ENCODE measurements at places on chromosomes 11 and 22.

DNA sequence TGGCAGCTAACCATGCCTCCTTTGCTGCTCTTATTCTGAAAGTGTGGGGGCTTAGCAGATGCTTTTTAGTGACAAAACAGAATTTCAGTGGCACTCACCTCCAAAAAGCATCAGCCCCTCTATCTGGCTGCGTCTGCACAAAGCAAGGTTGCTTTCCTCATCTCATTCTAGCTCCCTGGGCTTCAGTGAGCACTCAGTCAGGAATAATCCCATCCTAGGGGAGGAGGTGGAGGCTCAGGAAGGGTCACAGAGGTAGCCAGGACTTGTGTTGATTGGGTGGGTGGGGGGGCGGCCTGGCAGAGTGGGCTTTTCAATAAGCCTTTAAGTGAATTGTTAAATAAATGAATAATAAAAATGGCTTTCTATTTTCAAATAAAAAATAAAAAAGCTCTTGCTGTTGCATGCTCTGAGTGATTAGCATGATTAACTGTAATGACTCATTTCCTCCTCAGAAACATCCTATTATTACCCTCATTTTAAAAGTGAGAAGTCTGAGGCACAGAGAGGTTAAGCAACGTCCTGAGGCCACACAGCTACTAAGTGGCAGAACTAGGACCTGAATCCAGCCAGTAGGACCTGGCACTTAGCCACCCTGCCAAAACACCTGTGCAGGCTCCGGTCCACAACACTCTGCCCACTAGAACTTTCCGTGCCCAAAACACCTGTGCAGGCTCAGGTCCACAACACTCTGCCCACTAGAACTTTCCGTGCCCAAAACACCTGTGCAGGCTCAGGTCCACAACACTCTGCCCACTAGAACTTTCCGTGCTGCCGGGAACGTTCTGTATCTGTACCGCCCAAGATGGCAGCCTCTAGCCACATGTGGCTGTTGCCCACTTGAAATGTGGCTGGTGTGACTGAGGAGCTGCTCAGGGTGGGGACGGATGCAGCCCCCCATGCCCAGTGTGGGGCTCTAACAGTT lies 5.5 kb downstream of the B3GAT1 start:
- DNase-seq: no peak

GRCh38 chr11:120024586-120024985 lies 113.3 kb downstream of the TRIM29 start:
- no peak for DNase-seq

DNA sequence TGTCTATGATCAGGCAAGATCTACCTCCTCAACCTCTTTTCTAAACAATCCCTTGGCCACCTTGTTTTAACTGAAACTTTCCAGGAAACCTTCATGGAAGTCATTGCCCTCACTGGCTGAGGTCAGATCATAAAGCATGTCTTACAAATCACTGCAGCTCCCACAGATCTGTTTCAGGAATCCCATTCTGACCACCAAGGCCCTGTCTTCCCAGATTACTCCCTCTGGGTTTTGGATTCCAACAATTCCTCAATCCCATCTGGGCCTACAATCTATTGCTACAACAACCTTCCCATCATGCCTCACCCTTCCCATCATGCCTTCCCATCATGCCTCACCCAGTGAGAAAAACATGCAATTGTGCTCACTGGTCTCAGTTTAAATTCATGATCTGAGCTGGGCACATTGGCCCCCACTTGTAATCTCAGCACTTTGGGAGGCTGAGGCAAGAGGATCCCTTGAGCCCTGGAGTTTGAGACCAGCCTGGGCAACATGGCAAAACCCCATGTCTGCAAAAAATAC lies 15.9 kb downstream of the ADAMTS15 start:
- no peak for DNase-seq

- DNase-seq: no peak
Measured at GRCh38 chr11:117191680-117192400, 7.3 kb upstream of the TAGLN start.

DNA sequence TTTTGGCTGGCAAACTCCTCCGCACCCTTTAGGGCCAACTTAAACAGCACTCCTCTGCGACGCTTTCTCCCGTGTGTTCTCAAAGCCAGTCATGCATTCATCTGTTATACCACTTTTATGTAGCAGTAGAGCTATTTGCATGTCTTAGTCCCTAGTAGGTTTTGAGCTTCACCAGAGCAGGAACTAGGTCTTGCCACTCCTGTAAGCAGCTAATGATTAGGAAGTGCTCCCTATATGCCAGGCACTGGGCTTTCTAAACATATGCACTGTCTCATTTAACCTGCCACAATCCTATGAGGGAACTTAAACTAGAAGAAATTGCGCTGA lies 180.8 kb downstream of the DBX1 start:
- DNase-seq: no peak

- no peak for DNase-seq
Measured at GRCh38 chr11:86013713-86014112, 55.2 kb downstream of the PICALM start.

GRCh38 chr11:58654908-58655296 lies 32.4 kb downstream of the CNTF start:
- DNase-seq: no peak

DNA sequence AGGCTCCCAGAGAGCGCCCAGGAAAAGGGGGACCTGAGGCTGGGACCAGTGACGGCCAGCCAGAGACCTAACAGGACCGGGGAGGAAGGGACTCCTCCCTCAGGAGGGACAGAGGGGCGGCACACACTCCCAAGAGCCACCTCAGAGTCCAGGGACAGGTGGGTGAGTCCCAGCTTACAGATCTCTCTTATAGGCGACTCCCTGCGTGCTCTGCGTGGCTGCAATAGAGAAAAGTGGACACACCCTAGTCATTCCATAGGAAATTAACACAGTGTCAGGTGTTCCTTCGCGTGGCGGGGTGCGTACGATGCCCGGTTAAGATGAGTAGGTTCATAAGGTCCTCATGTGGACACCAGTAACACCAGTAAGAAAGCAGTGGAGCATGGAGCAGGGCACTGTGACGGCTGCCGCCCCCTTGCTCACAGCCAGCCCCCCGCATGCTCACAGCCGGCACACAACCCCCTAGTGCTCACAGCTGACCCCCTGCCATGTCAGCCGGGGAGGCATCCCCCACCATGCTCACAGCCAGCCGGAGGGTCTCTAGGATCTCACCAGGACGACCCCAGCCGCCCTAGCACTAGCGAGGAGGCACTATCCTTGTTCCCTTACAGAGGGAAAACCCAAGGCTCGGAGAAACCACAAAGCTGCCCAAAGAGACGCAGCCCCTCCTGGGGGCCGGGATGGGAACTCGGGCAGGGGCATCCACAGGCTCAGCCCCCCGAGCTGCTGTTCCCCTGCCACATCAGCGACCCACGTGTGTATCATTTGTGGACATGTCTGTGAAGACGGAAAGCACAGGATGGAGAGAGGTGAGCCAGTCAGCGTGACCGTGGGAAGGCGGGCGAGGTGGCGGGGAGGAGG lies 426.8 kb downstream of the TBC1D22A start:
- no peak for DNase-seq

DNA sequence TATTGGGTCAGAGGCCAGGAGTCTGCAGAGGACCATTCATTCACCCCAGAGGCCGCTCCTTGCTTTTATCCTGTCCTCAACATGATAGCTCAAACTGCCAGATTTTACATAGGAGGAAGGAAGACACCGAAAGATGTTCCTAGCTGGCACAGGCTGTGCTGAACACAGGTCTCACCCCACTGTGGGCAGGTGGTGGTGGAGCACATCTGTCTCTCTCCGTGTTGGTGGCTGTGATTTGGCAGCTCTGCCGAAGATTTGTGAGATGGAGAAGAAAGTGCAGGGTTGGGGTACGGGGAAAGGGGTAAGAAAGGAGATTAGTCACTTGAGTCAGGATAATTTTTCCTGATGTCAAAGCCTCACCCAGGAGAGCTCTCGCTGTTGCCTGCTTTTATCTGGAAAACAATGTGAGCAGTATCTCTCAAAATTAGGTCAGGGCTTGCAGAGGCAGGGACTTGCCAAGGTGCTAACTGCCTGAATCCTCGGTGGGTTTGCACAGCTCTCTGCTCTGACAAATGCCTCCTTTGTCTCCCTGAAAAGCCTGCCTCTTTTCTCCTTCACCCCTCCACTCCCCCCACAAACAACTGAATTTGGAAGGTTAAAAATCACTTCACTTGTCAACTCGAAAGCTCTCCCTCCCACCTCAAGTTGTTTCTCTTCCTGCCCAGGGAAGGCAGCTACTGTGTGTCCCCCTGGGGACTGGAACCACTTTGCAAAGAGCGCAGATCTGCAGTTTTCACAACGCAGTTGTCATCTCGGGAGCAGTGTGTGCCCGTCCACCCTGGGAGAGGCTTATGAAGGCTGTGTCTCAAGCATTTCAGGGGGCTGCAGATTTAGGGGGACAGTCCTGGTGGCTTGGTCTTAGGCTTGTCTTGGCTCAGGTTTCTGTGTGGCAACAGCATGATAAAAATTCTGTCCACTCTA lies 299.7 kb downstream of the ST3GAL4 start:
- no peak for DNase-seq

GRCh38 chr11:79906164-79906563 lies 465.3 kb upstream of the TENM4 start:
- no peak for DNase-seq

GRCh38 chr11:116172851-116173250 lies 599.9 kb downstream of the BUD13 start:
- no peak for DNase-seq

DNA sequence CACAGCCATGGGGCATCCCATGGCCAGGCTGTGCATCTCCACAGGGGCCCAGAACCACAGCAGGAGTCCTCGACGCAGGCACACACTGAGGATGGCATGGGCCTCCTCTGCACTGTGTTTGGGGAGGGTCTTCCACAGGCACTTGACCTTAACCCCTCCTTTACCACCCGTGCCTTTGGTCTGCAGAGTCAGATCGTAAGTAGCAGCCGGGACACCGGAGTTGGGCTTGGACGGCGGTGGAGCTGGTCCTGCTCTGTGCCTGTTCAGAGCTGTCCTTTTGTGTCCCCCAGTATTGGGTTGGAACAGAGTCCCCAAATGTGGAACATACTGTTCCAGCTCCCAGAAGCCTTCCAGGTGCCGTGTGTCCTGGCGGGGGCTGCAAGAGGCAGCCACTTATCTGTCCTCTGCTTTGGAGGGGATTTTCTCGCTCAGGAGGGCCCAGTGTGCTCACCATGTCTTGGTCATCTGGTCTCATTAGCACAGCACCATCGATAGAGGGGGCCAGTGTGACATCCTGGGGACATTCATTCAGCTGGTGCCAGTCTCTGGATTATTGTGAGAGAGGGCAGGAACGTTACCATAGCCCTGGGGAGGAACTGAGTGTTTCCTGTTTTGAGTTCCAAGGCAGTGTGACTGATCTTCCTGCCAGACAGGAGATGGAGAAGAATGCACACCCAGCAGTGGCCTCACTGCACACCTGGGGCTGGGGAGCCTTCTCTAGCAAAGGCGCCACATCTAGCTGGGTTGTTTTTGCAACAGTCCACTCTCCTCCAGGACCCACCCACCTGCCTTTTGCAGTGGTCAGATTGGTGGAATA lies 12.4 kb downstream of the CRELD2 start:
- DNase-seq: peak; percentile 52

GRCh38 chr11:19718951-19719350 lies 6.3 kb downstream of the NAV2 start:
- no peak for DNase-seq

GRCh38 chr11:84215672-84216071 lies 929.5 kb upstream of the CCDC90B start:
- DNase-seq: no peak

DNA sequence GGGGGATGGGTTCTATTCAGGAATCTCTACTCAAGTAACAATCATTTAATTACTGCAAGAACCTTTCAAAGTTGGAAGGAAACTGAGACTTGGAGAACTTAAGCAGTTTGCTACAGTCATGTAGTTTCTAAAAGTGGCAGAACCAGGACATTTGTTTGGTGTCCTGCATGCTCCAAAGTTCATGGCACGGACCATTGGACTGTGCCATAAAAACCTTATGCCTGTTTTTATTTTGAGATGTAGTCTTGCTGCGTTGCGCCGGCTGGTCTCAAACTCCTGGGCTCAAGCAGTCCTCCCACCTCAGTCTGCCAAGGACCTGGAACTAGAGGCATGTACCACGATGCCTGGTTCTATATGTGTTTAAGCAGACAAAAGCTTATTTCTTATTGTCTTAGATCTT lies 18.6 kb upstream of the AIFM3 start:
- no peak for DNase-seq

DNA sequence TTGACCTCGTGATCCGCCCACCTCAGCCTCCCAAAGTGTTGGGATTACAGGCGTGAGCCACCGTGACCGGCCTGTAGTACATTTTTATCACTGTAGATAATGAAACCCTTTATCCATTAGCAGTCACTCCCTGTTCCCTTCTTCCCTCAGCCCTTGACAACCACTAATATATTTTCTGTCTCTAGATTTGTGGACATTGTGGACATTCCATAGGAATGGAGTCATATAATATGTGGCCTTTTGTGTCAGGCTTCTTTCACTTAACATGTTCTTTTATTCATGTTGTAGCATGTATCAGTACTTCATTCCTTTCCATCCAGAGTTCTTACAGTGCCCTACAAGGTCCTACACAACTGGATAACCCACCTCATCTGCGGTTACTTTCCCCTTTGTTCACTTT lies 30.5 kb downstream of the RRM1 start:
- DNase-seq: no peak

DNA sequence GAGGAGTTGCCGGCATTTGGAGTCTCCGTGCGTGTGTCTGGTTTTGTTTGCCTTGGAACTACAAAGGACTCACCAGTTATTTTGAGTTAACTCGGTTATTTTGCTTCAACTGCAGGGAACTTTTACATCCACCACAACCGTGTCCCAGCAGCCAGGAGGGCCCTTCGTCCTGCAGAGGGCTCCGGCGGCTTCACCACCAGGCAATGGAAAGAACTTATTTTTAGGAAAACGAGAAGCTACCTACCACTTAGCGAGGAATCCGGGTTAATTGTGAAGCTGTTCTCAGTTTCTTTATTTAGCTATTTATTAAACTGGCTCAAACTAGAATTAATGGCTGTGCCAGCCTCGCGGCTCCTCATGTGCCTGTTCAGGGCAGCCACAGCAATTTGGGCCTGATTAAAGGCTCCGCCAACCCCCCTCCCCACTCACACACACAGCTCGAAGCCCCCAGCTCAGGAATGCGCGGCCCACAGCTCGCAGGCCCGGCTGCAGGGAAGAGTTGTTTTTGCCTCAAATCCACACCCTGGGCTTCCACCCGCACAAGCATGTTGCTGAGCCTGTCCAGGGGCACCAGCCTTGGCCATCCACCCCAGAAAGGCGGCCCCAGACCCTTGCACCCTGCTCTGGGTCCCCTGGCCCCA lies 55.9 kb upstream of the FGF3 start:
- peak; percentile 3 for DNase-seq

GRCh38 chr11:34049028-34049427 lies 2.5 kb upstream of the CAPRIN1 start:
- DNase-seq: no peak

Measured in activated CD8-positive, alpha-beta memory T cell treated with anti-CD3 and anti-CD28 coated beads, Interleukin-2, amount 50 U/mL, for 4 hours (primary cell).